ENCODE measurements at places on chromosomes 4 and X.

DNA sequence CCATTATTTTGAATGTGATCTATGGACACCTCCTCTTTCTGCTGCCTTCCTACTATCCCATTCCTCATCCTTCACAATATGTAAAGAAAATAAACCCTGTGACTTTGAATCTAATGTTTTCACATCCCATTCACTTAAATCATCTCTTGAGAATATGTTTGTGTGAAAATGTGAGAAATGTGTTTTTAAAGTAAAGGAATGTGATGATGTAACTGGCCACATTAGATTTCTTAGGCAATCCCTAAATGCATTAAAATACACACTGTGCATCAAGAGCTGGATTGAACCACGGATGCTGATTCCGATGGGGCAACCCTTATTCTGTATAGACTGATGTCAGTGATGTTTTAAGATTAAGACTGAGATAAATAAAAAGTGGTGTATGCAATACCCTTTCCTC is 558.9 kb upstream of the TENM3 start:
- DNase-seq = no peak

GRCh38 chrX:16462912-16463311 is 187.0 kb upstream of the S100G start:
- DNase-seq = no peak

DNA sequence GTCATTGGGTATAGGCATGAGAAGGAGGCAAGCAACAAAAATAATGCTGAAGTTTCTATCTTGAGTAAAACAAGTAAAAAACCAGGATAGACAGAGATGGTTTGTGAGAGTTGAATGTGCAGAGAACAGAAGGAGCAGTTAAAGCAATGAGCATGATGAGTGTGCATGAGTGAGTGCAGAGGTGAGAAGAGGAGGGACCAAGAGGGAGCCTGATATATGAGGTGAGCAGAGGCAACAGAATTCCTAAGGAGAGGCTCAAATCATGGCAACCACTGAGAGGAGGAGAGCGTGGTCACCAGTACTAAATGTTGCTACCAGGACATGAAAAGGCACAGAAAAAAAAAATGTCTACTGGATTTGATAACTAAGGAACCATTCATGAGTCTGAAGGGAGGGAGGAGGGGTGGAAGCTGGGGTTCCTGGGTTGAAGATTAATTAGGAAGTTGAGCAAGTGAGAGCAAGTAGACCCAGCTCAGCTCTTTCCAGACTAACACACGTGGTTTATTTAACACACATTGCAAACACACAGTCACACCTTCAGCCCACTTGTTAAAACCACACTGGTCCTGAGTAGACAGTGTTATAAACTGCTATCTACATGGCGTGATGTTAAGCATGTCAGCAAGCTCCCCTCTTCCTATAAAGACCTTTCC is 69.0 kb upstream of the IQCM start:
- no peak for DNase-seq

GRCh38 chr4:83252782-83253405 is 31.7 kb downstream of the COQ2 start:
- DNase-seq = peak; percentile 33

GRCh38 chr4:186570193-186570996 is 15.0 kb upstream of the MTNR1A start:
- DNase-seq = no peak

DNA sequence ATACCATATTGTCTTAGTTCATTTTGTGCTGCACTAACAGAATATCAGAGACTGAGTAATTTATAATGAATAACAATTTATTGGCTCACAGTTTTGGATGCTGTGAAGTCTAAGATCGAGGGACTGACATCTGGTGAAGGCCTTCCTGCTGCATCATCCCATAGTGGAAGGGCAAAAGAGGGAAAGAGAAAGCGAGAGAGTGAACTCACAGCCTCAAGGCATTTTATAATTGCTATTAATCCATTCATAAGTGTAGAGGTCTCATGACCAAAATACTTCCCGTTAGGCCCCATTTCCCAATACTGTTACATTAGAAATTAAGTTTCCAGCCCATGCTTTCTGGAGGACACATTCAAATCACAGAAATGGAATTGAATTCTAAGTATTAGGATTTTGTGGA is 554.4 kb downstream of the TRAM1L1 start:
- DNase-seq = no peak

DNA sequence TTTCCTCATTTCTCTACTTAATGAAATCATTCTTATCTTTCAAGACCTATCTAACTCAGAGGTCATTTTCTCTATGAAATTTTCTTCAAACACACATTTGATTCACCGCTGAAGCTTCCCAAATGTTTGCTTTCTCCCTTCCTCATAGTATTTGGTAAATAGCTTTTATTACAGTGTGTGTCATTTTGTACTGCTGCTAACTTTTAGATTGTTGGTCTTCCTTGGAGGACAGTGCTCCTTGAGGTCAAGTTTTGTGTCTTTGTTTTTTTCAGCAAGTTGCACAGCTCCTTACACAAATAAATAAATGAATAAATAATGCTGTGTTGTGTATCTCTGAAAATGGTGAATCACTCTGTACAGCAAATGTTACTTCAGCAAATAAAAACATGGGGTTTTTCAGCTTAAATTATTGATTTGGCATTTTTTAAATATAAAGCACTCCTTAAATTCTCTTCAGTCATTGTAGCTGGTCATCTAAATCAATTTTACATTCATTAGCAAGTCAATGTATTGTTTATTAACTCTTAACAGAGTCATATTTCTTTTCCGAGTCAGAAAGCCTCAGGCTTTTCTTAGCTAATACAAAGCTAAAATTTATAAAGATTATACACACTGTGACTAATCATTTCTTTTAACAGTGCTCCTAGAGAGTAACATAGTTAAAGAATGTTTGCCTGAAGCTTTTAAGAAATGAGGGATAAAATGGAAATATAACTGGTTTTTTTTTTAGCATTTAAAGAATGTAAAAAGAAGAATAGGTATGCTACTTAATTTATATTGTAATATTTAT is 30.1 kb upstream of the MAD2L1 start:
- DNase-seq = no peak

DNA sequence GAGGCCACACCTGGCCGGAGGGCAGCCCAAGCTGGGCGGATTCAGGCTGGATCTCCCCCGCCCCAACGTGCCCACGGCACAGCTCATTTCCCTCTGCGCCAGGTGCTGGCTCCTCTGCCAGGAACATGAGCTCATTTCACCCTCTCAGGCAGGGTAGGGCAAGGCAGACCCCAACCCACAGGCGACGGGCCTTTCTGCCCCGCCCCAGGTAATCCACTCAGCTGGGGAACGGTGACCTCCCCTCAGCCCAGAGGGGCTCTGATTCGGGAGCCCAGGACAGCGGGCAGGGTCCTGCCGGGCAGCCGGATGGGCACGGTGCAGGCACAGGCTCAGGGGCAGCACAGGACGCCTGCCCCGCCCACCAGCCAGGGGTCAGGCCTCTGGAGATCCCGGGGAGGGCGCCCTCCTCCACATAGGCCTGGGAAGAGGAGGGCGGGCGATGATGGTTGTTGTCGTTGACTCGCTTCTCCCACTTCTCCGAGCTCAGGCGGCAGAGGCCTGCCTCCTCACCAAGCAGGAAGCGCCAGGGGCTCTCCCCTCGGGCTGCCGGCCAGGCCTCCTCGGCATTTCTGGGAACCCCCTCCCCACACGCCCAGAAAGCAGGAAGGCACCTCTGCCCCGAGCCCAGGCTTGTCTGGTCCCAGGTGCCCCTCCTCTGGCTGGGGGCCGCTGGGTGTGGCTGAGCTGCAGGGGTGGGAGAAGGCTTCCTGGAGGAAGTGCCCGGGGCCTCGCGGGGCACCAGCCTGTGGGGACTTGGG is 31.1 kb downstream of the TACC3 start:
- no peak for DNase-seq

- no peak for DNase-seq
Observed at GRCh38 chr4:83563998-83564397, 28.1 kb downstream of the GPAT3 start.

GRCh38 chr4:137421796-137422195 is 110.5 kb downstream of the PCDH18 start:
- DNase-seq = no peak

- peak; percentile 9 for DNase-seq
Observed at GRCh38 chrX:136162827-136163570, 15.7 kb downstream of the FHL1 start.
